ENCODE measurements at places on chromosomes 5 and 9.

DNA sequence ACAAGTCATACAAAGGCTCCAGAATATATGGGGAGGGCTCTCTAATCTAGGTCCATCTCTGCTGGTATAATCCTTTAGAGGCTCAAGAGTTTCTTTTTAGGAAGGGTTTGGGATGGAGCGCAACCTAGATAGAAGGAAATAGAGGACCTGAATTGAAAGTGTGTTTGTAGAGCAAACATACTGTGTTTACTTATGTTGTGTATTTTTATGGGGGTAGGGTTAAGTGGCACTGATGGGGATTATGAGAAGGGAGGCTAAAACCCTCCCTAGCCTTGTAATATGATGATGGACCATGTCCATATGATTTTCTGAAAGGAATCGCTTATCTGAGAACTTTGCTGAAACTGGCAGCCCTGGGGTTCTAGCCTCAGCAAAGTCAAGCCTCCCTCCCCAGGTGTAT is 4.4 kb upstream of the ELL2 start:
- no peak for DNase-seq

DNA sequence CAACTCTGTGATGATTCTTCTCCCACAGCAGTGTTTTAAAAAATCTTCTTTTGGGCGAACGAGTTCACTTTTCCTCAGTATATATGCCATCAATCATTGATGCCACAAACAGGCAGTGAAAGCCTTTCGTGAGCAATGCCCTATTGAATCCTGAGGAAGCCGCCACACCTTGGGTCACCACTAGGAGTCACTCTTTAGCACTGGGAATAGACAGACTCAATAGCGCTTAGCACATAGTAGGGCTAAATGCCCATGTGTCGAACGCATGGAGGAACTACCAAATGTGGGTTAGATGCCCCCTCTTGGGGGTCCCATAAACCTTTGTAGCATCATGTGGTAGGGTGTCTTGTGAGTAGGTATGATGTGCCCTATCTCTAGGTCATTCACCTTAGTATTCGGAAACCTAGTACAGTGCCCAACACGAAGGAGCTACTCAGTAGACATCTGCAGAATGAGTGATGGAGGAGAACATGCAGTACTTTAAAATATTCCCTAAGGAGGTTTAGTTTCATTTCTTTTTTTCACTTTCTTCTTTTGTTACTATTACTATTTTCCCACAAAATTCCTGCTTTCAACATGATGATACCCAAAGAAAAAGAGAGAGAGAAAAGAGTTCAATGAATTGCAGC is 603.7 kb downstream of the BNC2 start:
- no peak for DNase-seq

DNA sequence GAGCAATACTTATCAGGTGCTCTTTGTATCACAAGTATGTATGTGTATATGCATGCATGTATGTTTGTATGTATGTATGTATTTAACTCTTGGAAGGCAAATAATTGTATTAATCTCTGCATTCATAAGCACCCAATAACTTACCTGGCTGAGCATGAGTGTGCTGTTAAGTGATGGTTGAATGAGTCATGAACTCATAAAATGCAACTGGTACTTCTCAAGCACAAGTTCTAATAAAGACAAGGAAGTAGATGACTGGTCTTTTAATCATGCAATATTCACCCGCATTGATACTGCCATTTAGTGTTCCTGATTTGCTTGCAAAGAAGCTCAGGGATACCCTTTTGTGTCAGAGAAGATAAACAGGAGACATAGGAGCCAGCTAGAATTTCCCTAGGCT is 204.9 kb upstream of the TRPM3 start:
- no peak for DNase-seq

- DNase-seq: no peak
These were observed 64.7 kb upstream of the CHD1 start for GRCh38 chr5:98993512-98993911.

- DNase-seq: no peak
These were observed 579.9 kb downstream of the CDH18 start for GRCh38 chr5:19408149-19408548.

DNA sequence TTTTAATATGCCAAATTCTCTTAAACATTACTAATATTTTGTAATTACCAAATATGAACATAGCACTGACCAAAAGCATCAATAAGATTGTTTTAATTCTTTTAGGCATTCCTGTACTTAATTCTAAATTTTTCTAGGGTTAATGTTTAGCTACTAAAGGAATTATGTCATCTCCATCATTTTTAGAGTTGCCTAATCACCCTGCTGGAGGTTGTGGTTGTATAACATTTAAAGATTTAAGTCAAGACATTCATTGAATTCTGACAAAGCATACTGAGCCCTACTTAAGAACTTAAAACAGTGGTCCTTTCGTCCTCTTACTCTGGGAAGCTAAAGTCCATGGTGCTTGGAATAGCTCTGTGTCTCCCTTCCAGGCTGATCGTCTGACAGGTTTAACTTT is 28.1 kb upstream of the DAB2 start:
- DNase-seq: no peak

DNA sequence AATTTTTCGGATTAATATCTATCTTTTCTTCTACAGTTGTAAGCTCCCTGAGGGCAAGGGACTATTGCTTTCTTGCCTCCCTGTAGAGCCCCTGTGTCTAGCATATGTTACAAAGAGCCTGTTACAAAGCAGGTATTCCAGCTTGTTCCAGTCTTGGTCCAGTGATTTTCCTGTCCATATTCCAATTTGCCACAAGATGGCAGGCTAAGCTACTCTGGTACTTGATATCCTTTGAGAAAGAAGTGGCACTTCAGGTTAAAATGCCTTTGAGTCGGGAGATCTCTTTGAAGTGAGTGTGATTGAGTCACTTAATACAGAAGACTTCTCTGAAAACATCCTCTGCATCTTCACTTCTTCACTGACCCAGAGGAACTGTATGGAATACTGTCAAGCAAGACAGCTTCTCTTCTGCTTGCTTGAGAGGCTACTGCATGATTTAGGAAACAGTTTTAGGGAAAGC is 24.5 kb downstream of the CAVIN4 start:
- DNase-seq: peak; percentile 79

GRCh38 chr5:169803077-169803981 is 166.3 kb downstream of the DOCK2 start:
- no peak for DNase-seq

DNA sequence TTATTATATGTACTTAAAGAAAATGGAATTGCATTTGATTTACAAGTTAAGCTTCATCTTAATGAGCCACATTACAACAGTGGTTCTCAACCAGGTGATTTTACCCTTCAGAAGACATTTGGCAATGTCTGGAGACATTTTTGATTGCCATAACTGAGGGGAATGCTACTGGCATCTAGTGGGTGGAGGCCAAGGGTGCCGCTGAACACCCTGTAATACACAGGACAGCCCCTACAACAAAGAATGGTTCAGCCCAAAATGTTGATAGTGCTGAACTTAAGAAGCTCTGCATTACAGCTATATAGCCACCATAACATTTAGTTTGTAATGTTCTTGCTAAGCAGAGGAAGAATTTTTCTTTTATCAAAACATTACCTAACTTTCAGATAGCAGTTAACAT is 103.1 kb downstream of the PAM start:
- DNase-seq: no peak

GRCh38 chr5:103373597-103374472 is 115.3 kb downstream of the MACIR start:
- DNase-seq: no peak

GRCh38 chr5:177339107-177339638 is 12.3 kb downstream of the LMAN2 start:
- DNase-seq: no peak

DNA sequence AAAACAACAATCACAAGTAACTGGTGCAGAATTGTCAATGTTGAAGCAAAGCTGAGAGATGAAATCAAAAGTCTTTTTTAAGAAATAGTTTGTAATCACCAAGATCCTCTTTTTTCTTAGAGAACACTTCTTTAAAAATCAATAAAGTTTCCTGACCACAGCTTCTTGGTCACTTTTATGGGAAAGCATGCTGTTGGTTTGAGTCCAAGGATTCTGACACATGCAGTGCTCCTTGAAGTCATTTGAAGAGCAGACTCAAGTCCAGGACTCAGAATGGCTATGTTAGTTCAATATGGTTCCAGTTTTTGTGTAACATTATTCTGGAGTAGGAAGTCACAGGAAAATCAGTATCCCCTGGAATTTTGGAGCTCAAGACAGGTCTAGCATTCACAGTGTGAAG is 480.6 kb downstream of the NR2F1-AS1 start:
- no peak for DNase-seq

- DNase-seq: no peak
These were observed 21.0 kb downstream of the CDKL3 start for GRCh38 chr5:134345996-134346395.

GRCh38 chr5:163565492-163565891 is 60.1 kb downstream of the MAT2B start:
- DNase-seq: no peak

DNA sequence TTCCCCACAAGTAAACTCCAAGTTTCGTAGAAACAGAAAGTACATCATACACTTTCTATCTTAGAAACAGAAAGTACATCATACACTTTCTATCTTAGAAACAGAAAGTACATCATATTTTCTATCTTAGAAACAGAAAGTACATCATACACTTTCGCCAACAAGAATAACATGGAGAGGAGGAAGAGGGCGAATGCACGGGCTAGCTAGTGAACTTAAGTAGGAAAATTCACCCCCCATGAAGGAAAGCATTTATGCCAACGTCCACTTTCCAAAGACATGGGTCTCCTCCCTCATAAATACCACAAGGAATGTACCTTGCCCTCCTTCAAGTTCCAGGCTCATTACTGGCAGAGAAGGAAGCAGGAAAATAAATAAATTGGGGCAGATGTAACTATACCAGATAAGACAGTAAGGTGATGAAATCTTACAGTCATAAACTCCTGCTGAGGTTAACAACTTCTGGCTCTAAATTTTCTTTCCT is 64.7 kb downstream of the FRMD3 start:
- no peak for DNase-seq

GRCh38 chr5:61071526-61071925 is 90.7 kb downstream of the SMIM15 start:
- DNase-seq: no peak

DNA sequence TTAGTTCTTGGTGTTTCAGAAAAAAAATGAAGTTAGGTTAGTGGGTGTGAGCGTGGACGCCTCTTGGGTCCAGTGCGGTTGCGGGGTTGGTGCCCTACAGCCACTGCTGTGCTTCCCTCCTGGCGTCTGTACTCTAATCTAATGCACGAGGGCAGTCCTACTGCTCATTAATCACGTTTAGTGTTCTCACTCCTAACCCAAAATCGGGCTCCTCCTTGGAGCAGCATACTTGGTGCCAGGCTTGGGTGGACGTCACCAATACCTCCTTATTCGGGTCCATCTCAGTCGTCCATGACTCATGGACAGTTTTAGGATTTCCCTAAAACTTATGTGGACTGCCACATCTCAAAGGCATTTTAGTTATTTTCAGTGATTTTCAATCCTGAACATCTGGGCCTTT is 41.6 kb downstream of the TRIO start:
- no peak for DNase-seq

DNA sequence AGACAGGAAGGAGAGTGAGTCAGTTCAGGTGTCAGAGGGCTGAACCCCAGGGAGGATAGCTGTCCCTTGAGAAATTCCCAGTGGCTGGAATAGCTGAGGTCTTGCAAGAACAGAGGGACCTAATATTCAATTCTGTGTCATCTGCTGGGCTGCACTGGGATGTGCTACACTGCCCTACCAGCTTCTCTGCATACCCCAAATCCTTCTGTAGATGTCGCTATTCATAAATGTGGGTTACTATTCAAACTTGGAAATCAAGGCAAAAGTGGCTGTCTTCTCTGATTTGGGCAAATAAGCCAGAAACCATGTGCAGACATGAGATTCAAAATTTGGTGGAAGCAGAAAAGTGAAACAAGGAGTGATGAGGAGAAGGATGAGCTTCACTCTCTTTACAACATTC is 16.3 kb downstream of the TNFSF8 start:
- no peak for DNase-seq

GRCh38 chr9:69357030-69357775 is 32.2 kb downstream of the ENTREP1 start:
- no peak for DNase-seq

DNA sequence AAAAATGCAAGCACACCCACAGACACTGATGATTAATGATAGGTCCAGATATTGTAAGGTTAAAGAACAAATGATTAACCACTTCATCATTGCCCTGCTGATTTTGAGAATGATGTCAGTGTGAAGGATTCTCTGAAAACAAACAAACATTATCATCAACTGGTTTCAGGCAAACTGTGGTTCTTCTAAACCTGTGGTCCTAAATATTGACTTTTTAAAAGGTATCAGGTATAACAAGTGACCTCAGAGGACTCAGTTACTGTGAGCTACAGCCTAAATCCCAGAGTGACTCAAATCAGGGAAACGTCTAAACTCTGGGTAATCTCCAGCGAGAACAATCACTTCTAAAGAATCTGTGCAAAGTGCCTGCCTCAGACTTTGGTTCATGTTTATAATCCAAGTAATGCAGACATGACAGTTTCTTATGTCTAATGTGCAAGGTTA is 172.3 kb upstream of the CDH6 start:
- no peak for DNase-seq

DNA sequence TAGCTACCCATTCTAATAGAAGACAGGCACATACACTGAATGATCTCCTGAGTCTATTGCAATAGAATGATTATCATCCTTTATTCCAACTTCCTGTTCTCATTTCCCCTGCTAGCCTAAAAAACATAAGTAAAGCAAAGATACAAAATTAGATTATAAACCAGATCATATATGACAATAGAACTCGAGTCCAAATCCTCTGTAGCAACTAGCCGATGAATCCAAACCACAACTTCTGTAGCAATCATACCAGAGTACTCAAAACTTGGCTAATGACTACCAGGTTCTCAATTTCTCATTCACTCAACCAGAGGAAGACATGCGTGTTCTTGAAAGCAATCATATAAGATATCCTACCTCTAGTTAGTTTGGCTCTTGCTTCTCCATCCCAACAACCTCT is 622.1 kb downstream of the PSAT1 start:
- DNase-seq: no peak

DNA sequence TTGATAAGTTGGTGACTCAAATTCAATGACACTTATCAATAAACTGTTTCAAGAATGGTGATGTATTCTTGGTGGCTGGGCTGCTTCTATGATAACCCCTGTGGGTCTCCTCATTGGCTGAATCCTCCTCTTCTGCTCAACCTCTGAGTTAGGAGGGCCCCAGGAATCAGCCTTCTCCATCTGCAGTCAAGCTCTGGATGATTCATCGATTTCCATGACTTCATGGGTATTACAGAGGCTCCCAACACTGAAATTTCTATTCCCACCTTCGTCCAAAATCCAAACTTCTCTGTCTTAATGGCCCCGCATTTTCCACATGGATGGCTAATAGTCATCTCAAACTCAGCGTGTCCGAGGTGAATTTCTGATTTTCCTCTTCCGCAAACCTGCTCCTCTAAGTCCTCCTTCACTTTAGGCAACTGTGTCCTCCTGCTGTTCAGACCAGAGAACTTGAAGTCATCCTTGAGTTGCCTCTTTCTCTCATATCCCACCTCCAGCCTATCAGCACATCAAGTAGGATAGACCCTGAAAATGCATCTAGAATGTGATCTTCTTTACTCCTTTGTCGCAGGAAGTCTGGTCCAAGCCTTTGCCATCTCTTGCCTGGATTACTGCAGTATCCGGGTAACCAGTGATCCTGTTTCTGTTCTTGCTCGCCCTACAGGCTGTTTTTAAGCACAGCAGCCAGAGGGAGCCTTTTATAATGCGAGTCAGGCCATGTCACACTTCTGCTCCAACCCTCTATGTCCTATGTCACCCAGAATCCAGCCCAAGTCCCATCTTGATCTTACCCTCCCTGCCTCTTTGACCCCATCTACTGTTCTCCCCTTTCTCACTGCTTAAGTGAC is 41.4 kb upstream of the IL7R start:
- DNase-seq: peak; percentile 51

- no peak for DNase-seq
These were observed 117.8 kb upstream of the OSMR start for GRCh38 chr5:38728029-38728428.

All from NCI-H524 (cell line).